Muscle of back (tissue), 13 donors: ENCODE measurements at places on chromosomes 3 and 15. TPM values are rescaled to one million over a fixed set of nuclear protein-coding genes. Genes with fewer than 3 reads are reported as not detected.

CCDC66 gene
- 13.6 TPM for polyA plus RNA-seq

PLA2G4F gene
- polyA plus RNA-seq, result not detected

GRCh38 chr3:102237838-102238237, 197.0 kb upstream of the ZPLD1 start:
- no peak for DNase-seq

- DNase-seq, result no peak
These were observed 37.0 kb downstream of the GRIP2 start for GRCh38 chr3:14503033-14503705.

DNA sequence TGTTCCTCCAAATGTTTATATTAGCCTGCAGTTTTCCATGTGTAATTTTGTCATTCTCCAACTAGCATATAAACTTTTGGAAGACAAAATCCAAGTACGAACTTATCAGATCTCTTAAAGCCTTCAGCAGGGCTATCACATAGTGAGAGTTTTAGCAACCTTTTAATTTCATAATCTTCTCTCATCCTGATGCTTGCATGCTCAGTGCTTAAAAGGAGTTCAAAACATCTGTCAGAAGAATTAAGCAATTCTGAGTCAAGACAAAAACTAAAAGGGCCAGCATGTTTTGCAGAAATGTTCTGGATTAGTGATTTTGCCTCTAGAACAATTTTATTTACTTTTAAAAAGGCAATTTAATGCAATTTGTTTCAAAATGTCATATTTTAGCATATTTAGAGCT, 73.4 kb upstream of the SLC2A2 start:
- DNase-seq, result no peak

- DNase-seq, result no peak
These were observed 93.0 kb downstream of the SMAD3 start for GRCh38 chr15:67158367-67158766.

GRCh38 chr3:32303399-32303747, 64.9 kb downstream of the CMTM8 start:
- DNase-seq, result no peak

KPNA4 gene
- 63.1 TPM for polyA plus RNA-seq

ITGA11 gene
- polyA plus RNA-seq, result 6.4 TPM

SAMD7 gene
- not detected for polyA plus RNA-seq

DNA sequence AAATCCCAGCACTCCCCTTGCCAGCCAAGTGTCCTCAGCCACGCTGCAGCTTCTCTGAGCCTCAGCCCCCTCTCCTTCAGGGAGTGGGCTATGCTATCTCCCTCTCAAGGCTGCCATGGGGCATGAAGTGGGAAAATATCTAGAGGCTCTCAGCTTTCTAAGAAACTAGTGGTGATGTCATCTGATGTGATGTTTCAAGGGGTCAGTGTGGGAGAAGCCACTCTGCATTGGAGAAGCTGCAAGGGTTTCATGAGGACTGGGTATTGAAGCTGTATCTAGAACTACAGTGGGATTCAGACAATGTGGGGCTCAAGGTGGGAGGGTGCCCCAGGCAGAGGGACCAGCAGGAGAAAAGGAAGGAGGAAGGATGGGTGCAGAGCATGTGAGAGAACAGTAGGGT, 210.2 kb downstream of the TLE3 start:
- DNase-seq, result no peak

- DNase-seq, result no peak
These were observed 202.9 kb upstream of the UBE3A start for GRCh38 chr15:25641762-25642161.

DNA sequence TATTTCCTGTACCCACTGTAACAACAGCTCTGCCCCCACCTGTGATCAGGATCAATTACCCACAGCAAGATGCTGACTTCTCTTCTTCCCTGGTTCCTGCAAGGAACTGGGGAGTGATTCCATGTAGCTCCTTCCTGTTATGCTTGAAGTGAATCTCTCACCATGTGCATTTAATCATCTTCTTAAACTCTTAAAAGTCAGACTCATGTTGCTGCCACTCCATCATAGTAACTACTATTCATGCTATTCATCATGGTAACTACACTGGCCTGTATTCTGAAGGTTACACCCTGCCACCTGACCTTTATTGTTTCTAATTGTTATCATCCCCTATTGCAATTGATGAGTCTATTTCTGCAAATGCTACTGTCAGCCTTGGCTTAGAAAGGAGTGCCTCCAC, 89.5 kb downstream of the SUCNR1 start:
- peak; percentile 34 for DNase-seq

ADAMTSL3 gene
- polyA plus RNA-seq, result 47.1 TPM
